Activated naive CD4-positive, alpha-beta T cell treated with anti-CD3 and anti-CD28 coated beads for 36 hours (primary cell): ENCODE measurements at places on chromosomes 16 and 17. TPM values are rescaled to one million over a fixed set of nuclear protein-coding genes. Genes with fewer than 3 reads are reported as not detected.

Gene CLEC3A
- not detected for total RNA-seq

Gene SPATA22
- total RNA-seq: not detected

GRCh38 chr16:26688699-26689098, 378.0 kb upstream of the C16orf82 start:
- no peak for DNase-seq

DNA sequence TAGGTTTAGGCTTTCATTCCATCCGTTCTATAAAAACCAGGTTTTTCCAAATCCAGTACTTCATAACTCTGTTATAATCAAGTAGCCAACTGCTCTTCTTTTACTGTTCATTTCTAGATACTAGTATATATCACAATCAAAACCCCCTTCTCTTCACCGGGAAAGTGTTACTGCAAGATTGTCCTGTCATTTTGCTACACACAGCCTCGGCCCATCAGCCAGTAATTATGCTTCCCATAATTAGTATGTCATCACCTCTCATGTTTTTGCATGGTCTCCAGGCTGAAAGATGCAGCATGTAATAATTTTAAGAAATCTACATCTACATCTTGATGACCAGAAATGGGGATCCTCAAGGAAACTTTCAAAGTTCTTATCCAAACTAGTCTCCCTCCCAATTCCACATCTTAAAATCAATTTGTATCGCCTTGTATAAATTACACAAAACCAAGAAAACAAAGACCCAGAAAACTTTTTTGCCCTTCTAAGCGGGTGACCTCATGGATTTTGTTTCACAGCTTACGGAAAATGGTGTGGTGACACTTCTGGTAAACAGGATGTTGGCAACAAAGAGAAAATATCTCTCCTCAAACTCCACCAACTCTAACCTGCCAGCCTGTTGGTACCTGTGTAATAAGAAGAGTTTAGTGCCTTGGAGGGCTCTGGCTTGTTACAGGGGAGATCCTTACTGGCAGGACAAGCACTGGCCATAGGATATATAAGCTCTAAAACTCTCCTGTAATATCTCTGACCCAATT, 9.3 kb downstream of the TACO1 start:
- peak; percentile 50 for DNase-seq

DNA sequence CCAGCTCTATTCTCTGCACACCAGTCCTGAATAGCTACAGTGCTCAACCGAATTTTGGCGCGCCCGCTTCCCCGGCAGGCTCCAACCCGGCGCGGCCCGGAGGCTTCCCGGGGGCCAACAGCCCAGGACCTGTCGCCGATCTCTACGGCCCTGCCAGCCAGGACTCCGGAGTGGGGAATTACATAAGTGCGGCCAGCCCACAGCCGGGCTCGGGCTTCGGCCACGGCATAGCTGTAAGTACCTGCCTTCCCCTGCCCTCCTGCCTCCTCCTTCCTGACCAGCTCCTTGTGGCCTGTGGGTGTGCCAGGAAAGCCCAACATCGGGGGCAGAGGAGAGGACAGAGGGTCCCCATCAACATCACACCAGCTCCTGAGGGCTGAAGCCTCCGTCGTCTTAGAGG, 70.2 kb downstream of the CCDC182 start:
- DNase-seq: no peak

GRCh38 chr17:9148905-9149525, 127.7 kb downstream of the NTN1 start:
- no peak for DNase-seq
